ENCODE measurements at places on chromosomes 5 and 9.

DNA sequence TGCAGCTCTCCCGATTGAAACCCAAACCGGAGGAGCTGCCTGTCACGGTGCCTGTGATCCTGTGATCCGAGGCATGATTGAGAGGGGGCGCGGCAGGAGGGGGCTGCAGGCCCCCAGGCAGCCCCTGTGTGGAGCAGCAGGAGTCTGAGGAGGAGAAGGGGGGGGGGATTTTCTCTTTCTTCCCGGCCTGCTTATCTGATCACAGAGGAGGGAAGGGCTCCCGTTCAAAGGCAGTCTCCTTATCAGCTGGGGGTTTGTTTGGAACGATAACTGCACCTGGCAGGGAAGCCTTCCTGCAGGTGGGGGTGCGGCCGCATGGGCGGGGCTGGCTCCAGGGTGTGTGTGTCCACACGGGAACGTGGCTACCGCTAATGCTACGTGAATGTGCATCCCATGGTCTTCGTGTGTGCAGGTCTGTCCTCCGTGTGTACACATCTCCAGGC is 38.4 kb downstream of the LMX1B start:
- DNase-seq, result no peak

- DNase-seq, result no peak
Measured at GRCh38 chr5:10676946-10677345, 84.1 kb downstream of the DAP start.

DNA sequence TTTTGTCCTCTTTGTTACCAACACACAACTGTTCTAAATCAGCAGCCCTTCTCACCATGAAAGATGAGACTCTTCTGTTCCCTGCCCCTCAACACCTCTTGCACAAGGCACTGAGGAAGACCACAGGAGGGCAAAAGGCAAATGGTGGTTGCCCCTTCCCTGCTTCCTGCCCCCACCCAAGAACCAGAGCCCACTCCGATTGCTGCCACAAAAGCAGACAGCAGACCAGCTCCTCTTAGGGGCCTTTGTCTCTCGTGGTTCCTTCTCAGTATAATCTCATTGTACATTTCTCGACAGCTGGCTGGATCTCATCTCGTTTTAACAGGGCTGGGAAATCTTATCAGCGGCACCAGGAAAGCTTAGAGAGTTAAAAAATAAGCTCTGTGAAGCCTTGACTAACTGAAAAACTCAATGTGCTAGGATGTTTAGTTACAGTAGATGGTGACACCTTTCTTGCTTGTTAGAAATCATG is 1.1 kb downstream of the MVB12B start:
- no peak for DNase-seq

DNA sequence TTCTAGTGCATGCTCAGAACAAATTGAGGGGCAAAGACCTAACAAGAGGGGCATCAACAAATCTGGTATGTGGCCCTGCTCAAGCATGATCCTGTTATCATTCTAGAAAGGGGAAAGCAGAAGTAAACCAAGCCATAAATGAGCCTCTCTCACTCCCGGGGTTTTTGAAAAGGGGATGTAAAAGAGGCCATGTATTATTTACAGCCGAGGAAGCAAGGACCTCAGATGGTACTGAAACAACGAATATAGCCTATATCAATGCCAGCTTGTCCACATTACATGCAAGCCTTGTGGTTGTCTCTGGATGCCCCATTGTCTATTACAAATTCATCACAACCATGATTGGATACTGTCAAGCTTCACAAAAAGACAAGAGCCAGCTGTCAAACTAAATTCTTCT is 211.3 kb downstream of the DCP2 start:
- no peak for DNase-seq
